HT1080 (cell line): ENCODE measurements at places on chromosomes 7 and 10. TPM values are rescaled to one million over a fixed set of nuclear protein-coding genes. Genes with fewer than 3 reads are reported as not detected.

NPC1L1 gene
- not detected in 2 replicates for total RNA-seq

COL26A1 gene
- total RNA-seq = 0.02 TPM in 1 of 2 replicates, not detected in the other

MOGAT3 gene
- total RNA-seq = 0.21 TPM in 1 of 2 replicates, not detected in the other

PNLIP gene
- total RNA-seq = not detected in 2 replicates

NKX2-3 gene
- total RNA-seq = not detected in 2 replicates
